ENCODE measurements at places on chromosomes 11 and 22.

DNA sequence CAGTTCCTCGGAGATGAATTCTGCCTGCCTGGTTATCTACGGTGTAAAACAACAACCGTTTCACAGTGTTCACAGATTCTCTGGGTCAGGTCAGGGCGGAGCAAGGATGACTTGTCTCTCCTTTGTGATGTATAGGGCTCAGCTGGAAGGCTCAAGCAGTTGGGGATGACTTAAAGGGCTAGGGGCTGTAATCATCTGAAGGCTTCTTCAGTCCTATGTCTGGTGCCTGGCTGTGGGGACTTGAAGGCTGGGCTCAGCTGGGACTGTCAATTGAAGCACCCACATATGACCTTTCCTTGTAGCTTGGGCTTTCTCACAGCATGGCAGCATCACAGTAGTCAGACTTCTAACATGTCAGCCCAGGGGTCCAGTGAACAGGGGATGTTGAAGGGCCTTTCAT, 29.3 kb downstream of the EIF3F start:
- H3K27me3 ChIP-seq: peaks cover 71% of the 10 kb centered on the region
- peaks cover 12% of the 10 kb centered on the region for H3K4me1 ChIP-seq
- DNase-seq: no peak
- no peak overlapping the region for H3K27ac ChIP-seq
- peaks cover 8% of the 10 kb centered on the region for H3K36me3 ChIP-seq
- H3K4me3 ChIP-seq: no peak overlapping the region

- H3K36me3 ChIP-seq: peaks cover 33% of the 10 kb centered on the region
- H3K27ac ChIP-seq: peak overlapping the region; percentile 87
- DNase-seq: no peak
- H3K4me3 ChIP-seq: no peak overlapping the region
These were observed 39.5 kb downstream of the XRRA1 start for GRCh38 chr11:74909385-74909784.

GRCh38 chr11:3709977-3710376, 38.8 kb upstream of the CHRNA10 start:
- H3K27ac ChIP-seq: no peak overlapping the region
- H3K36me3 ChIP-seq: peaks cover 41% of the 10 kb centered on the region
- H3K27me3 ChIP-seq: no peaks in the 10 kb centered on the region
- H3K4me3 ChIP-seq: no peak overlapping the region

- H3K27ac ChIP-seq: no peak overlapping the region
- no peaks in the 10 kb centered on the region for H3K4me1 ChIP-seq
- H3K36me3 ChIP-seq: no peaks in the 10 kb centered on the region
- DNase-seq: no peak
These were observed 24.4 kb upstream of the PSMA1 start for GRCh38 chr11:14544611-14545010.

DNA sequence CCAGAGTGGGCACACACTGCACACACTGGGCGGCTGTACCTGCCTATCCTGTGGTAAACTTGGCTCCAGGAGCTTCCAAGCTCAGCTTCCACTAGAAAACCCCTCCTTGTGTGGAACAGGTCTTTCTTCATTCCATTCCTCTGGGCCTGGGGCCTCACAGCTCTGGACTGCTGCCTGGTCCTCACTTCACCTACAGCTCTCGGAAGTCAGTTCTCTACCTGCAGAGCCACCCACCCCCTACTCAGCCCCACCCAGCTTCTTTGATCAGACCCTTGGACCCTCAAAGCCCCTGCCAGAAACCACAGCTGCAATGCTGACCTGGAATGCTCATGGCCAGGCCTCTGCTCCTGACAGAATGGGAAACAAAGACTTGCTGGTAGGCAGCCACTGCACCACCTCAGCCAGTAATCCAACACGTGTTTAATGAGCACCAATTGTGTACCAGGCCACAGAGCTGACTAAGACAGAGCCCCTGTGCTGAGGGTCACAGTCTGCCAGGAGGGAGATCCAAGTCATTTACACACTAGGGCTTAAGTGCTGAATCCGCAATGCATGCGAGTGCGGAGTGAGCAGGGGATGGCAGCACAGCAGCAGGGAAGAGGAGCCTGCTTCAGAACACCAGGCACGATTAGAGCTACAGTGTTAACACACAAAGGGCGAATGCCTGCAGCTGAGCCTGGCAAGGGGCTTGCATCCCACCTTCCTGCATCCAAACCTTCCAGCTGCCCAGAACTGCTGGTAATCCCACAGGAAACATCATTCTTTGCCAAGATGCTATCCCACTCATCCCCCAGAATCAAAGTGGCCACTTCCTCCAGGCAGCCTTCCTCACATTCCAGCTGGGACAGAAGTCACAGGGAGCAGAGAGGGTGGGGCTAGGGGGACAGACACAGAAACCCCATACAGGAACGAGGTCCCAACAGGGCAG, 4.6 kb downstream of the GNB1L start:
- no peak for DNase-seq
- no peak overlapping the region for H3K27ac ChIP-seq
- no peaks in the 10 kb centered on the region for H3K36me3 ChIP-seq
- no peak overlapping the region for H3K4me3 ChIP-seq
- H3K4me1 ChIP-seq: peaks cover 38% of the 10 kb centered on the region

DNA sequence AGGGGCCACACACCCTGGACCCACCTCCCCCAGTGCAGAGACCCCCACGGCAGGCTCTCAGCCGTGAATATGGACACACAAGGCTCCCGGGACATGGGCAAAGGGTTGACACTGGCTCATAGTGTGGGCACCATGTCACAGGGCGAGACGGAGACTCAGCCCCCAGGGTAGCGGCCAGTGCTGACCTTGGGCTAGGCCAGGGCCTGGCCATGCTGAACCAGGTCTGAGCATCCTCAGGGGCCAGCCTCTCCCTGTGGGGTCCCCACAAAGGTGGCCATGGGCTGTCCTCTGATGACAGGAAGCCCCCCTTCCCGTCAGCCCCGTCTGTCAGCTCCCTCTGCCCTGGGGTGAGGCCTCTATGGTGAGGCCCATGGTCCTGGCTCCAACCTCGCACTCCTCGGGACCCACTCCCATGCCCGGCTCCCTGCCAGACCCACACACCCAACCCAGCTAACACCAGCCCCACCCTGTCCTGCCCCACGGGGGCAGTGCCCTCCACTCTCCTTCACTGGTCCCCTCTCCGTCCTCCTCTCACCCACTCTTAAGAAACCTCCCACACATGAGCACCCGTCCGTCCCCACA, 19.0 kb upstream of the PRODH start:
- peaks cover 13% of the 10 kb centered on the region for H3K27me3 ChIP-seq
- no peak overlapping the region for H3K4me3 ChIP-seq
- no peaks in the 10 kb centered on the region for H3K36me3 ChIP-seq

DNA sequence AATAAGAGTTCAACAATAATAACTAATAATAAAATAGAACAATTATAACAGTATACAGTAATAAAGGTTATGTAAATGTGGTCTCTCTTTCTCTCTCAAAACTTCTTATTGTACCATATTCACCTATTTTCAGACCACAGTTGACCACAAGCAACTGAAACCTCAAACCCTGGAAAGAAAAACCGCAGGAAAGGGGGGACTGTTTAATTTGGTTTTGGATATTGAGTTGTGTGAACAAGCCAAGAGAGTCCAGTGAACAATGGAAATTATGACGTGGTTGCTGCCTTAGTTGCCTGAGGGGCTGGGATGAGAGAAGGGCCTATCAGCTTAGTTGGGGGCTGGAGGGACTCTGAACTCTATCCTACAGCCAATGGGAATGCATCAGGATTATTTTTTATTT, 178.7 kb upstream of the POU2AF2 start:
- no peak overlapping the region for H3K27ac ChIP-seq
- no peaks in the 10 kb centered on the region for H3K4me1 ChIP-seq
- H3K36me3 ChIP-seq: no peaks in the 10 kb centered on the region
- H3K4me3 ChIP-seq: no peak overlapping the region
- DNase-seq: no peak
- no peaks in the 10 kb centered on the region for H3K27me3 ChIP-seq

- no peaks in the 10 kb centered on the region for H3K27me3 ChIP-seq
- no peaks in the 10 kb centered on the region for H3K4me1 ChIP-seq
- H3K27ac ChIP-seq: no peak overlapping the region
- no peak for DNase-seq
These were observed 34.2 kb downstream of the MRGPRD start for GRCh38 chr11:68946416-68947090.
